Head of caudate nucleus (tissue), 42 donors: ENCODE measurements at places on chromosomes 2 and 18.

DNA sequence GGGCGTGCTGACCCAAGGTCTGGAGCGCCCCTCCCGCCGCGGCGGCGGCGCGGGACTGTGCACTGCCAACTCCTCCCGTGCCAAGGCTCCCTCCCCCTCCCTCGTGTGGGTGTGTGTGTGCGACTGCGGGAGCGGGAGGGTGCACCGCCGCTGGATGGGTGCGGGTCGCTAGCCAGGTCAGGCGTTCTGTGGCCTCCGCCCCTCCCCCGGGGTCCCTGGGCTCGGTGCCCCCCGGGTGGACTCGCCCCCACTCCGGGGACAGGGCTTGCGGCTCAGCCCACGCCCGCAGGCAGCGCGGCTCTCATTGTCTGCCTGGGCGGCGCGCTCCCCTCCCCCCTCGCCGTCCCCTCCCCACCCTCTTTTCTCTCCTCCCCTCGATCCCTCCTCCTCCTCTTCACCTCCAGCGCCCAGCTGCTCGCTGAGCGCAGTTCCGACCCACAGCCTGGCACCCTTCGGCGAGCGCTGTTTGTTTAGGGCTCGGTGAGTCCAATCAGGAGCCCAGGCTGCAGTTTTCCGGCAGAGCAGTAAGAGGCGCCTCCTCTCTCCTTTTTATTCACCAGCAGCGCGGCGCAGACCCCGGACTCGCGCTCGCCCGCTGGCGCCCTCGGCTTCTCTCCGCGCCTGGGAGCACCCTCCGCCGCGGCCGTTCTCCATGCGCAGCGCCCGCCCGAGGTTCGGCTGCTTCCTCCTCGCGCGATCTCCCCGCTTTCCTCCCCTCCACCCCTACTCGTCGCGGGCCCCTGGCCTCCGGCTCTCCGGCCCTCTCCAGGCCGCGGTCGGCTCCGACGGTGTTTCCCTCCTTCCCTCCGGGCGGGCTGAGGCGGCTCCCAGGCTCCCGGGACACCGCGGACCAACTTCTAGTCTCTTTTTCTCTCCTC lies at the start of gene GATA6:
Gene GATA6 (plus strand): TSS at position 579 of the 878 bp plus-strand sequence. CDS start 1,556 bp downstream, outside the sequence.
- DNase-seq, result no peak

DNA sequence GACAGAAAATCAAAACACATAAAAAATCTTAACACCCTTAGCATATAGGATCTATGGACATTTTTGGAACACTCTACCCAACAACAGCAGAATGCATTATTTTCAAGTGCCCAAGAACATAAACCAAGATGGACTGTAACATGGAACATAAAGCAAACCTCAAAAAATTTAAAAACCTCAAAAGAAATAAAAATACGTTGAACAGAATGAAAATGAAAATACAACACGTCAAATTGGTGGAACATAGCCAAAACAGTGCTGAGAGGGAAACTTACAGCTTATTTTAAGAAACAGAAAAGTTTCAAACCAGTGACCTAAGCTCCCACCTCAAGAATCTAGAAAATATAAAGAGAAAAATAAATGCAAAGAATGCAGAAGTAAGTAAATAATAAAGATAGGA lies 58.3 kb upstream of the BCL2L11 start:
- DNase-seq, result no peak

DNA sequence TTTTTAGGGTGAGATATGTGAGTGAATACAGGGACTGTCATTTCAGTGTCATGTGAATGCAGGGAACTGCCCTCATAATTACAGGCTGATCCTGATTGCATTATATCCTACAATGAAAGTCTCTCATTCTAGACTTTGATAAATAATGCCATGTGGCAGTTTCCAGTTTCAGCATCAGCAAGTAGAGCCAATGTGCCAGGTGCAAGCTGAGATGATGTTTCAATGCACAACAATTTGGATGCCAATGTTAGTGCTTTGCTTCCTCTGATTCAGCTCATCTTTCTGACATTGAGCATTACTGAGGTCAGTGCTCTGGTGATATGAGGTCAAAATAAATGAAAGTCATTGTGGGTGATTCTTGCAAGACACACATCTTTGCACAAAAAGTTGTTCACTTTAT lies 63.7 kb upstream of the TFPI start:
- no peak for DNase-seq

GRCh38 chr2:38526195-38526594 lies 76.5 kb downstream of the HNRNPLL start:
- DNase-seq, result no peak

GRCh38 chr2:112693596-112693995 lies 27.2 kb upstream of the NT5DC4 start:
- DNase-seq, result no peak

DNA sequence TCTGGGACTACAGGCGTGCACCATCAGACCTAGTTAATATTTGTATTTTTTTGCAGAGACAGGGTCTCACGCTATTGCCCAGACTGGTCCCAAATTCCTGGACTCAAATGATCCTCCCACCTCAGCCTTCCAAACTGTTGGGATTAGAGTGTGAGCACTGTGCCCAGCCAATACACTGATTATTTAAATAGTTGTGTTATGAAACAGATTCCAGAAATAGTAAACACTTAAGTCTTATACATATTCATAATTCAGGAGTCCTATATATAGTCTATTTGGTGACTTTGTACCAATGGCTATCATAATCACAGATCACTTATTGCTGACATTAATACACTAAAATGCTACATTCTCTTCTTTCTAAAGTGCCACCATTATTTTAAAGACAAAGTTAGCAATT lies 12.8 kb downstream of the NFU1 start:
- no peak for DNase-seq

DNA sequence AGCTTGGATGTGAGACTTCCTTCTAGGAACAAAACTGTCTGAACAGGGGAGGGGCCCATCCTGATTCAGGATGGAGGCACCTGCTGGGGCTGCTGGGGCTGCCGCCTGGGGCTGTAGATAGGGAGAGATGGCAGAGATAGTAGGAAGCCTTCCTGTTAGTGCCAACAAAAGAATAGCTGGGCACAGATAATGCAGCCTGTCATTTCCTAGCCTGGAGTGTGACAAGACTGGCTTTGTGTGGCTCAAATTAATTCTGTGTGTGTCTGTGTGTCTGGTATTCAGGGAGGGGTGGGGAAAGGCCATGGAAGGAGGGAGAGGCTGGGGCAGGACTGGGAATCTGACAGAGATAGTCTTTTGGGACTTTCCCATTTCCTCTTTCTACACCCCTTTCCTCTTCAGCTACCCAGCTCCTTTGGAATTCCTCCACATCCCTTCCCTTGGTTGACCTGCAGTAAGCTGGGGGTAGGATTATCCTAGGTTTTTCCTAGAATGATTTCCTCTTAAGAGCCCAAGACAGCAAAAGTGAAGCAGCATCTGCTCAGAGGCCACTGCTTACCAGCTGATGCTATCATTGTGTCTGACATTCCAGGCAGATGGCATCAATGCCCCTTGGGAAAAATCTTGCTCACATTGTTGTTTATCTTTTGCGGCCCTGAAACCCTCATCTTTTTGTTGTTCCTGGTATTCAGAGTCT lies 144.9 kb upstream of the LHCGR start:
- DNase-seq, result peak; percentile 55

- DNase-seq, result no peak
Measured at GRCh38 chr18:26004832-26005231, 85.6 kb downstream of the SS18 start.

- no peak for DNase-seq
Measured at GRCh38 chr2:233407771-233408181, 53.5 kb downstream of the DGKD start.

- DNase-seq, result no peak
Measured at GRCh38 chr2:9091811-9092210, 88.3 kb upstream of the MBOAT2 start.

GRCh38 chr2:34985474-34985873 lies 1370.1 kb upstream of the CRIM1 start:
- DNase-seq, result no peak

DNA sequence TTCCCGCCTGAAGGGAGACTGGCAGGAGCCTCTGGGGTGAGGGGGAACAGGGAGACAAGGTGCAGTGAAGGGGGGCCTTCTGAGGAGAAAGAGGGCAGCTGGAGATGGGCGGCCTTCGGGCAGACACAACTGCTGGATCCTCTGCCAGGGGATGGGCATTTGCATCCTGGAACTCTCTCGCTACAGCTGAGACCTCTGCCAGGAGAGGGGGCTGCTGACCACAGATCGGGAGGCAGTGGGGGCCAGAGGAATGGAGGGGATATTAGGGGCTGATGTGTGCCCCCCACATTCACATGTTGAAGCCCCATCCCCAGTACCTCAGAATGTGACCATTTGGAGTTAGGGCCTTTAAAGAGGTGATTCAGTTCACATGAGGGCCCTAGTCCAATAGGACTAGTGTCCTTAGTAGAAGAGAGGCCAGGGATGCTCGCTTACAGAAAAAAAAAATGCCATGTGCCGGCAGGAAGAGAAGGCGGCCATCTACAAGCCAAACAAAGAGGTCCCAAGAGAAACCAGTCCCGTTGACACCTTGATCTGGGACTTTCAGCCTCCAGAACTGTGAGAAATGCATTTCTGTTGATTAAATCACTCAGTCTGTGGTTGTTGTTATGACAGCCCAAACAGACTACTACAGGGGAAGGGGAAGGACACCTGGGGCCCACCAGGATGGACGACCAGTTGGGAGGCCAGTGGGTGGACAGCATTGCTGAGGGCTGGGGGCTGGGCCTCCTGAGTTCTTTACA lies 50.0 kb downstream of the TRABD2A start:
- no peak for DNase-seq
